ENCODE measurements at places on chromosomes 1 and 21. TPM values are rescaled to one million over a fixed set of nuclear protein-coding genes. Genes with fewer than 3 reads are reported as not detected.

Gene USP21
- 10.2 TPM for total RNA-seq

Gene IFNLR1
- total RNA-seq = 3.6 TPM

Gene KLHL17
- 11.9 TPM for total RNA-seq

Gene FAM72A
- 6.9 TPM for total RNA-seq

Gene DENND1B
- total RNA-seq = 5.9 TPM

DNA sequence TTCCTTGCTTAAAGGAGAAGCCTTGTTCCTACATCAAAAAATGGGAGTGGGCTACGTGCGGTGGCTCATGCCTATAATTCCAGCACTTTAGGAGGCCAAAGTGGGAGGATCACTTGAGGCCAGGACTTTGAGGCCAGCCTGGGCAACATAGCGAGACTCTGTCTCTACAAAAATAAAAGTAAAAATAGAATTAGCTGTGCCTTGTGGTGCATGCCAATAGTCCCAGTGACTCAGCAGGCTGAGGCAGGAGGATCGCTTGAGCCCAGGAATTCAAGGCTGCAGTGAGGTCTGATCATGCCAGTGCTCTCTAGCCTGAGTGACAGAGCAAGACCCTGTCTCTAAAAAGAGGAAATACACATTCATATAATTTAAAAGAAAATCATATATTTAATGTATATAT, 127.1 kb downstream of the C1orf21 start:
- peak; percentile 25 for DNase-seq

- peak; percentile 50 for DNase-seq
Observed at GRCh38 chr1:10253755-10254154, 43.4 kb downstream of the KIF1B start.

GRCh38 chr1:218297461-218297860, 12.4 kb downstream of the RRP15 start:
- no peak for DNase-seq

DNA sequence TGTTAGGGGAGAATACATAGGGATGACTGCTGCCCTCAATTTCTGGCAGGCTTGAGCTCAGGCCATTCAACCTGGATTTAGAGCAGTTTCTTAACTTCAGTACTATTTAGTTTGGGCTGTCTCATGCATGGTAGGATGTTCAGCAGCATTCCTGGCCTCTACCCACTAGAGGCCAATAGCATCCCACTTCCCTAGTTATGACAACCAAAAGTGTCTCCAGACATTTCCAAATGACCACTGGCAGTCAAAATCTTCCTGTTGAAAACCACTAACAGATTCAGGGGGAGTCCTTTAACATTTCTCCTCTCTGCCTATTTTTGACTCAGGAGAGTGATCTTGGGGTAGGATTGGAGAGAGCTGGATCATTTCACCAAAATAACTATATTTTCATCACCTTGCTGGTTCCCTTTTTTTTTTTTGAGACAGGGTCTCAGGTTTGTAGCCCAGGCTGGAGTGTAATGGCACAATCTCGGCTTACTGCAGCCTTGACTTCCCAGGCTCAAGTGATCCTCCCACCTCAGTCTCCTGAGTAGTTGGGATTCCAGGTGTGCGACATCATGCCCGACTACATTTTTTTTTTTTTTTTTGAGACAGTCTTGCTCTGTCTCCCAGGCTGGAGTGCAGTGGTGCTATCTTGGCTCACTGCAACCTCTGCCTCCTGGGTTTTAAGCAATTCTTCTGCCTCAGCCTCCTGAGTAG, 8.7 kb downstream of the GNAT2 start:
- DNase-seq = no peak

DNA sequence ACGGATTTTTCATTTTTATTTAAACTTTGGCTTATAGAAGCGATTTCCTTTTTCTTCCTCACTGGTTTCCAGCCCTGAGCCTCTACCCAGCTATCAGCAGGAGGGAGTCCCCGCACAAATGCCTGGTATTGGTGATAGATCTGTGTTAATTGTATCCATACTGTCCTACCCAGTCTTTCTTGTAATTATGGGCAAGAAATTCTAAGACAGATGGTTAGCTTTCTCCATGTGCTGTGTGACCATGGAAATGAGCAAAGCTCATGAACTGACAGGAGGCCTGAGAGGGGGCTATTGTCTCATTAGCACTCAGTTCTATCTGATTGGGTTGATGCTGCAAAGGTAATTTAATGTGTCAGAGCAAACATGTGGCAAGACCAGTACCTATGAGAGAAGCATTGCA, 108.1 kb upstream of the IVNS1ABP start:
- no peak for DNase-seq

DNA sequence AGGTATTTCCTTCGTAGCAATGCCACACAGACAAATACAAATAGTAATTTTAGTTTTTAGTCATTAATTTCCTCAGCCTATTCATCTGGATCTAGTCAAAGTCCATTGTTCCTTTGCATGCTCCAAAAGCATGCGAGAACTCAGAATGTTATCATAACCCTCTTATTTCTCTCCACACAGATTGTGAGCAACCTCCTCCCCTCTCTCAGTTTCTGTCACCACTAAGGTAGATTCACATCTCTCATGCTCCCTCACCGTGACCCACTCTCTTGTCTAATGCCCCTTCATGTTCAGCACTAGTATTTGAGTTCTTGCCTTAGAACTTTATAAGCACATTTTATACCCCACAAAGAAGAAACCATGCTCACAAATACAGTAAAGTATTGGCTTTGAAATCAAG, 582.4 kb downstream of the PLA2G4A start:
- DNase-seq = no peak

DNA sequence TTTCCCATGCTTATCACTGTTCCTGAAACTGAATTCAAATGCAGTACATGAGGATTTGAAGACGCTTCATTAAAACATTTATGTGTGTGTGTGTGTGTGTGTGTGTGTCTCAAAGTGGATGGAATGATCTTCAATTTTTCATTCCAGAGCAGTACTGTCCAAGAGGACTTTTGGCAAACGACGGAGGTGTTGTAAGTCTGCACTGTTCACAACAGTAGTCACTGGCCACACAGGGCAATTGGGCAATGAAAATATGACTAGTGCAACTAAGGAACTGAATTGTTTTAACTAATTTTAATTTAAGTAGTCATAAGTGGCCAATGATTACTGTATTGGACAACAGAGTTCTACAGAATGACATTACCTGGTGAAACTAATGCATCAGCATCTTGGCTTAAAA, 5.0 kb downstream of the TAF5L start:
- DNase-seq = no peak

GRCh38 chr1:175254190-175254589, 61.6 kb upstream of the KIAA0040 start:
- DNase-seq = no peak

DNA sequence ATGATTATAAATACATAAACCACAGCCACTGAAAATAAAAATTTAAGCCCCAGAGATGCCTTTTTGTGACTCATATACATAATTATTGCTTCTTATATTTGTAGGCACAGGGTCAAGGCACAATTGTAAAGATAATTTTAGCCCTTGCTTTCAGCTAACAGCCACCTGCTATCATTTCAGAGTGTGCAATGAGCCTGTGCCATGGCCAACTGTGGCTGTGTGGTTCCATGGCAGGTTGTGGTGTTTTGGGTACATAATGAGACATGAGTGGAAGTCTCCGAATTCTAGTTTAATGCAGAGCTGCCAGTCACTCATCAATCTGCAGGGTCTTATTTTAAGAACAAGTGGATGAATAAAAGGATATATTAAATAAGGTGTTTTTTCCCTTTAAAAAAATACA, 346.9 kb upstream of the SNX7 start:
- no peak for DNase-seq

All from epithelial cell of proximal tubule (primary cell).